Lower lobe of right lung (tissue), 2 donors: ENCODE measurements at places on chromosomes 2 and 18. TPM values are rescaled to one million over a fixed set of nuclear protein-coding genes. Genes with fewer than 3 reads are reported as not detected.

GRCh38 chr18:9354256-9354655, 19.7 kb downstream of the TWSG1 start:
- DNase-seq, result no peak

GRCh38 chr18:57749604-57749970, 53.5 kb downstream of the ATP8B1 start:
- no peak for DNase-seq

DNA sequence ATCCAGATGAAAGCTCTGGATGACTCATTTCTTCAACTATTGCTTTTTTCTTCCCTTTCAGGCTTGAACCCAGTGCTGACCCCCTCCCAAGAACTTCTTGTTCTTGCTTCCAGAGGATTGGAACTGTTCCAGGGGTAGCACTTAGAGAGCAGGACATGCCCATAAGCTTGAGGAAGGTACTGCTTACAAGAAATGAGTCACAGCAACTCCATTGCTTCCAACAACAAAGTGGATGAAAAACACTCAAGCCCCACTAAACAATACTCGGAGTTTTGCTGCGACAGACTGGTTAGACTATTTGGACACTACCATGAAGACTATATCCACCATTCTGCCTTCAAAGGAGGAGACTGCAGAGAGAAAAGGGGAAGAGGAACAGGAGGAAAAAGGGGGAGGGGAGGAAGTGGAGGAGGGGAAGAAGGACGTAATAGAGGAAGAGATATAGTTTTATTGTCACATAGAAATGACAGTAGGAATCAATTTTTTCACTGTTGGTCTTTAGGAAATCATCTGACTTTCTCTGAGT, 1.6 kb upstream of the EPC2 start:
- DNase-seq, result no peak

DNA sequence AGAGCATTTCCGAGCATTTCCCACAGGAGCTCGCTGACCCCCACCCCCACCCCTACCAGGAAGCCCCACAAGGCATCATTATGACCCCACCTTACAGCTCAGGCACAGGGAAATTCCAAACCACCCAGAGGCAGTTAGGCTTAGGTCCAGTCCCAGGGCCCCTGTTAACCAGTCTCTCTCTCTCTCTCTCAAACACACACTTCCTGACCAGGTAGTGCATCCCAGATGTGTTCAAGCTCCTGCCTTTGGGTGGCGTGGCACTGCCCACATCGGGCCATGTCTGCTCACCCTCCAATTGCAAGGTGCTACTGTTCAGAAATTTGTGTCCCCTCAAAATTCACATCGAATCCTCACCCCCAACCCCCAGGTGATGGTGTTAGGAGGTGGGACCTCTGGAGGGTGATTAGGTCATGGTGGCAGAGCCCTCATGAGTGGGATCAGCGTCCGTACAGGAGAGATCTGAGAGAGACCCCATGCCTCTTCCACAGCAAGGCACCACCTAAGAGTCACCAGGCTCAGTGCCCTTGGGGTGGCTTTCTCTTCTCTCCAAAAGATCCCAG, 8.8 kb downstream of the COPS9 start:
- no peak for DNase-seq

- DNase-seq, result no peak
Observed at GRCh38 chr2:15732341-15733077, 140.8 kb downstream of the DDX1 start.

GRCh38 chr2:22885245-22885644, 499.7 kb upstream of the KLHL29 start:
- DNase-seq, result no peak

DNA sequence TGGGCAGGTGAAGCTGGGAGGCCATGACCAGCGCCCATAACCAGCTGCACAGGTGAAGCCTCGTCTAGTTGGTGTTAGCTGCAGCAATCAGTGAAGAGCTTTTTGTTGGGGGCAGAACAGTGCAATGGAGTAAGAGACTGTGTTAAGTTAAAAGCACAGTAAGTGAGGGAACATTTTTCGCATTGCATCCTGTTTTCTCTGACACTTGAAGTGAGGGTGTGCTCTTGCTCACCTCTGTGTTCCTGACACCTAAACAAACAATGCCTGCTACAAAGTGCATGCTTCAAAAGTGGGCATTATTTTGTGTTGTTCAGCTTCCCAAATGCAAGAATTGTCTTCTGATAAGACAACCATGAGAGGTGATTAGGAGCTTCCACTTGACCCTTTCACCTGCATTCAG, 324.0 kb upstream of the ACVR2A start:
- DNase-seq, result no peak

DNA sequence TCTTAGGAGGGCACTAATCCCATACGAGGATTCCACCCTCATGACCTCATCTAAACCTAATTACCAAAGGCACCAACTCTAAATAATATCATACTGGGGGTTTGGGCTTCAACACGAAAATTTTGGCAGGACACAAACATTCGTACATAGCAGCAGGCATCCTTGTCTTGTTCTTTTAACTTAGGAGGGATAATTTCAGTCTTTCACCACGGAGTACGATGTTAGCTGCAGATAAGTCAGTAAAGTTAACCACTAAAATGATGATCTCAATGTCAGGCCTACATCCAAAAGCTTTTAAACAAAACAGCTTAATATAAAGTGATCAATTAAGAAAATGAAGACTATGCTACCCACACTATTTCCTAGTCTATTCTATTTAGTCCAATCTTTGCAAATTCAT, 74.9 kb downstream of the ID2 start:
- DNase-seq, result no peak

- DNase-seq, result no peak
Observed at GRCh38 chr2:133986081-133986837, 267.6 kb upstream of the MGAT5 start.

DNA sequence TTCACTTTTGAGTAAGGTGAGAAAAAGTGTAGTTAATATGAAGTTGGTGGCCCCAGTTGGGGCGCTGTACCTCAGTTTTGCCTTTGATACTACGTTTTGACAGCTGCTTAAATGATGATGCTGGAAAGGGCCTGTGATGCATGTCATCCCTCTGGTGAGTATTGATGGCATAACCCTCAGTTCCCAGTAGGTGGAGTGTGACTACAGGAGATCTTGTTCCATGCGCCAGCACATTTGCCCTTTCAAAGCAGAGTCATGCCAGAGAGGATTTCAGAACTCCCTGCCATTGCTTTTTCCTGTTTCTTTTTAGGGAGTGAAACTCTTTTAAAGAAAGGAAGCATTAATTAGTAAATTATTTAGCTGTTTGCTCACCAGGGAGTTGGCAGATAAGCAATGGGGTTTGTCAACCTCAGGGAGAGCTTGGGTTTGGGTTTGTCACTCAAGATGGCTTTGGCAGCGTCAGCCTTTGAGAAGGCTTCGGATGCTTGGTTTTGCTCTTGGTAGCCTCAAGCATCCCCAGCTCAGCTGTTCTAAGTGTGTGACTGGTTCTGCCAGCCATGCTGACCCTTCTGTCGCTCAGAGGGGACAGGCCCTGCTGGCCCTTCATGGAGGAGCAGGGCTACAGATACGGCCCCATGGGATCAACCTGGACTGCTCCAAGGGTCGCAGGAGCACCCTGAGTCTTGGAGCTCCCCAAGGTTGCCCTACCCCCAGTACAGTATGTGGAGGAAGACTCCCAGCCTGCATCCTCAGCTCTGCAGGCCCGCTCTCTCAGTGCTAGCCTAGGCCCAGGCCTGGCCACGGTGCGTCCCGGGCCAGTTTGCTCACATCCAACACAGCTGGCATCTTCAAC, 29.1 kb downstream of the ARMC9 start:
- no peak for DNase-seq

DNA sequence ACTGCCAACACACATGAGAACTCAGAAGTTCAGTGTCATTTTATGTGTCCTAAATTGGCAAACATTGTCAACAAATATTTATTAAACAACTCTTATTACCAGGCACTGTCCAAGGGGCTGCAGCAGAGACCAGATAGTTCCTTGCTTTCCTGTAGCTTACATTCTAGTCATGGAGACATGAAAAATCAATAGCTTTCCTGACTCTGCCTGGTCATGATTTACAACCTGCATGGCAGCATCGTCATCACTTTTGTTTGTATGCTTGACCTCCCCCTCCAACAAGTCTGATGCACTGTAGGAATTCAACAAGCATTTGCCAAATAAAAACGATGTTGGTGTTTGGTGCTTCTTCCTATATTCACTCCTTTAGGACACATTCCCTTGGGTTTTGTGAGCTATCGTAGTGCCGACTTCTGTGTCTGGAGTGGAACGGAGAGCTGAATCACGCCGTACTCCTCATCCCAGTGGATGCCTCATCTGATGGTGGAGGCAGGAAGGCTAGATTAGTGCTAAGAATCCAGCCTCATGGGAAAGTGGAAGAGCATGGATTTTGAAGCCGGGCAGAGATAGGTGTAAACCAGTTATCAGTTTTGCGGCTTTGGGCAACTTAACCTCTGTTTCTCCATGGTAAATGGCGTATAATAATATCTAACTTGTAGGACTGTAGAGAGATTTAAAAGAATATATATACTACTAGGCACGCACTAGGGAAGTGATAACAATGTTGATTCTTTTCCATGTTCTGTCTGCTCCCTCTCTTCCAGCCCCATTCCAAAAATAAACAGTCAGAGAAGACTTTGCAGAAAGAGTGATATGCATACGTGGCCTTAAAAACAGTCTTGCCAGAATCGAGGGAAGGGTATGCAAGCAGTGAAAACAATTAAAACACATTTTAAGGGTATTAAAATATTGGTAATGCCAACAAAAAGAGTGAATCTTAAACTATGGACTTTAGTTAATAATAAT, 120.5 kb upstream of the ZFP36L2 start:
- DNase-seq, result no peak

GRCh38 chr2:171217330-171217729, 56.6 kb upstream of the TLK1 start:
- DNase-seq, result no peak

DNA sequence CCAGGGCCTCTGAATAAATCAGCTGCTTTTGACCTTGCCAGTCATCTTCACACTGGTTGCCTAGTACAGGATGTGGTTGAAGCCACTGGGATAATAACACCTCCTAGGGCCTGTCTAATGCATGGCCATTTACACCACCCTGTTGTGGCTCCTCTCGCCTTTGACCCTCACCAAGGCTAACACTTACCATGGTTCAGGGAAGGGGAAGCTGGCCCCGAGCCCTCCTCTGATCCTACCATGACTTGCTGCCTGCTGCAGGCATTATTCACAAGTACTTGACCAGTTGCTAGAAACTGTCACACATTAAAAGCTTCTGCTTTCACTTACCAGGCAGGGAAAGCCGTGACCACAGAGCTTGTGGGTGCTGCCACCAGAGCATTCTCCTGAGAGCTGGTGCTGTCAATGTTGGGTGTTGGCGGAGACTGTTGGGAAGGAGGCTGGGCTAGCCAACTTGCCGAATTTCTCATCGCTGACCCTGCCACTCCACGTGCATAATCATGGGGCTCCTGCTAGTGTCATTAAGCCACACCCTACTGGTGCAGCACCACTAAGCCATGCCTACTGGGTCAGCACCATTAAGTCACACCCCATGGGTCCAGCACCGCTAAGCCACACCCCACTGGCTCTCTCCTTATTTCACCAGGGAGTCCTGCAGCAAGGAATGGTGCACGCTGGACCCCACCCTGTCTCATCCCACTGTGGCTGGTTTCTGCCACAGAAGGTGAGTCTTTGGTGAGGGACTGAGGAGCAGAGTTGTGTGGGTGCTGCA, 47.0 kb upstream of the TTC39C start:
- no peak for DNase-seq

- no peak for DNase-seq
Observed at GRCh38 chr2:174473796-174474195, 13.0 kb downstream of the GPR155 start.

RETSAT gene
- 55.5 TPM for total RNA-seq

LOXL3 gene
- total RNA-seq, result 12.1 TPM

SMYD1 gene
- not detected for total RNA-seq

TUBA3E gene
- not detected for total RNA-seq

MAP2 gene
- 22.6 TPM for total RNA-seq

LIPG gene
- total RNA-seq, result 3.7 TPM

MROH2A gene
- total RNA-seq, result not detected

CACNB4 gene
- 17.3 TPM for total RNA-seq

LBX2 gene
- 1.5 TPM for total RNA-seq

QPCT gene
- total RNA-seq, result 8.6 TPM

RNU2-63P gene
- not detected for total RNA-seq
